ENCODE measurements at places on chromosomes 5 and 9. TPM values are rescaled to one million over a fixed set of nuclear protein-coding genes. Genes with fewer than 3 reads are reported as not detected.

GPX8 gene
- total RNA-seq = 30.6 TPM

GRCh38 chr5:141182248-141182647 lies at the start of gene PCDHB16:
Gene PCDHB16, plus strand, starts transcription at chr5:141182387. Its CDS starts 173 bp downstream, at chr5:141182560.
- DNase-seq = peak; percentile 78

SPINK5 gene
- 8.4 TPM for total RNA-seq

- no peak for DNase-seq
Measured at GRCh38 chr9:133621725-133622267, 12.6 kb upstream of the FAM163B start.

DNA sequence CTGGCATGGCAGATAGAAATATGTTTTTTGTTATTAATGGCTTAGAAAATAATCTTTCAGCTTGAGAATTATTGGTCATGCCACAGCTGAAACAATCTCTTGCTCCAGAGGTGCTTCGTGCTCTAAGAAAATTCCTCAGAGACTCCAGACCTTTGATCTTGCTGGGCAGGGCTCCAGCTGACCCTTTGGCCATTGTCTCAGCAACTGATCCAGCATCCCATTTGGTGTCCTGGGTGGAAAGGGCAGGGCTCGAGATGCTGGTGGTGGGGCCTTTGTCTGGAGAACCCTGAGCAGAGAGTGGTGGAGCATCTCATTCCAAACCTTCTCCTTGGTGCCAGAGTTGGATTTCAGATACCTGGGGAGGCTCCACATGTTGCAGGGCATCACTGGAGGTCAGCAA lies 43.2 kb upstream of the PIK3R1 start:
- DNase-seq = no peak

DNA sequence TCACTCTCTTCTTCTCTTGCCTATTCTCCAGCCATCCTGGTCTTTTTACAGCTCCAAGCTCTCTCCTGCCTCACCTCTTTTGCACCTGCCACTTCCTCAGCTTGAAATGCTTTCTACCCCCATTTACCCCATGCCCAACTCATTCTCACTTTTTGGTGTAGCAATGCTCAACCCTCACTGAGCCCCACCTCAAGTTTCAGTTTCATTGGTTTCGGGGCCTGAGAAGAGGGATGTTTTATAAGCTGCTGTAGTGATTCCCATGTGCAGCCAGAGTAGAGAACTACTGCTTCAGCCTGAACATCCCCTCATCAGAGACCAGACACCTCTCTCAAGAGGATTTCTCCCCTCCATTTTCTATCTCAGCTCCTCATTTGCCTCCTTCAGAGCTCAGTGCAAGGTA lies 45.2 kb upstream of the FYB1 start:
- DNase-seq = no peak

DNA sequence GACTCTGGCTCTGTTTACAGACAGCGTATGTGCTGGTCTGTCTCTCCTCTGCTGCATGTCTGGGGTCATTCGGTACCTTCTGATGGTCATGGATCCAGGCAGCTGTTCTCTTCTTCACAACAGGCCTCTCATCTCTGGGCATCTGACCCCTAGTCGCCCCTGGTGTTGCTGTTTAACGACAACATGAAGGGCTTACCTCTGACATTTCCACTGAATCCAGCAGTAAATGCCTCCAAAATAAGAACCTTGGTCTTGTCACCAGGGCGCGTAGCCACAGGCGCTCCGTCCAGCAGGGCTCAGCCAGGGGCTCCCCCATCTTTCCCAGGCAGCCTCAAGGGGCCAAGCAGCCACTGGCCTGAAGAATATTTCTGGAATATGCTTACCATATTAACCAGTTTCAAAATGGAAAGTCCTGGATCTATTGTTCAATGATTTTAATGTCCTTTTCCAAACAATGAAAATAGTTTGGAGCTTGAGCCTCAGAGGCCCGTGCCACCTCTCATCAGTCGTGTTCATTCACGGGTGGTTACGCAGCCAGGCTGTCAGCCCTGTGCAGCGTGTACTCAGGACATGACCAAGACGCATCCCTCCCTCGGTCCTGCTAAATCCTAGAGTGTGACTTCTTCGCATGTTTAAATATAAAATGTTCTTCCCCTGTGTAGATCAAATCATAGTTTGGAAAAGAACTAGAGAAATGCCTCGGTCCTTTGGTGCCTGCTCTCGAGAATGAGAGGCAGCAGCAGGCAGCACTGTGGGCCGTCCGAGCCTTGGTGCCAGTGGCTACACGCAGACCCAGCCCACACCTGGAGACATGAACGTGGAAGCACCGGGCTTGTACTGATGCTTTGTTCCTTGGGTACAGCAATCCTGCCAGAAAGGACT lies 30.1 kb upstream of the LRRC14B start:
- DNase-seq = peak; percentile 3

HMMR gene
- 78.5 TPM for total RNA-seq

PCDHGA7 gene
- 2.8 TPM for total RNA-seq

- no peak for DNase-seq
Measured at GRCh38 chr9:27280860-27281259, 16.1 kb downstream of the EQTN start.

- no peak for DNase-seq
Measured at GRCh38 chr9:127987103-127987614, 6.4 kb upstream of the EEIG1 start.

DNA sequence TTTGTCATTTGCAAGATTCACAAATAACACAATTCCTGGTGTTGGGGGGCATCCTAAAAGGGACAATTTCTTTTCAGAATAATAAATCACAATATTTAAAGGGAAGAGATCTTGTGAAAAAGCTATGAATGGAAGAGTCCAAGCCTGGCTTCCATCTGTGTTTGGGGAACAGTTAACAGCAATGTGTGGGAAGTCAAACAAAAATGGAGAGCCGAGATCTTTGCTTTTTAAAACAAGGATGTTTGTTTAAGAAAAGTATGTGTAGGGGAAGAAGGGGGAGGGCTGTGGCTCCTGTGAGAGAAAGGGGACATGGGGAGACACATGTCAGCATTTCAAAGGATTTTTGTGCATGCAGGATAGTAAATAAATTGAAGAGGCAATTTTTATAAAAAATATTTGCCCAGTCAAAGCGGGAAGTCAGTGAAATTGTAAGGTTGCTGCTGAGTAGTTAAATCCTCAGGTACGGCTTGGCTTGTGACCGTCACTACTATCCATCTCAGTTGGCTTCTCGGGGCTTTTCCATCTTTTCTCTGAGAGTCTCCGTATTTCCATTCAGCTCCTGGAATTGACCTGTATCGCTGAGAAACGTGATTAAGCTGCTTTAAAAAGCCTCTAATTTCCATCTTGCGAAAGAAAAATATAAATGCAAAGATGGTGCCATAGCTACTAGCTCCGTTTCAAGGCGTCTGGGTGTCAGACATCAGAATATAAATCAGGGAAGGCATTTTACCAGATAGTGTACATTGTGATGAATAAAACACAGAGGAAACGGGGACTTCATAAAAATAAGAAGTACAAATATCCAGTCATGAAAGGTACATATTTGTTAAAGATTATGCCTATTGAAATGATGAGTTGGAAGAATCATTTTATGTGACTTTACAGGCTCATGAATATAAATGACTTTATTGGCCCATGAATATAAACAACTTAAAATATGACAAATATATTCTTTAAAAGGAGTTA lies 52.9 kb upstream of the VCAN start:
- no peak for DNase-seq

DNA sequence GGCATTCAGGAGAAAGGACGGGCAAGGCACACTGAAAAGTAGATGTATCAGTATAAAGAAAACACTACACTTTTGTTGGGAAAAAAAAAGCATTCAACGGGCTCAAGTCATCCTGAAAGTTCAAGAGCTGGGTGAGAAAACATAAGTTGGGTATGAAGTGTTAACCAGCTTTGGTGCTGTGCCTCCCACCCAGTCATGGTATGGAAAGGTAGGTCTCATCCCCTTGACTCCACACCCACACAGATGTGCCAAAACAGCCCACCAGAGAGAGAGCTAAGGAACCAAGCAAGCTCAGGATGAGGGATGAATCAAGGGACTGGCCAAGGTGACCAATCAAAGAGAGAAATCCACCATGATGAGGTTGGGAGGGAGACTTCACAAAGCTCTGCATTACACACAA lies 54.7 kb downstream of the ESM1 start:
- no peak for DNase-seq

DNA sequence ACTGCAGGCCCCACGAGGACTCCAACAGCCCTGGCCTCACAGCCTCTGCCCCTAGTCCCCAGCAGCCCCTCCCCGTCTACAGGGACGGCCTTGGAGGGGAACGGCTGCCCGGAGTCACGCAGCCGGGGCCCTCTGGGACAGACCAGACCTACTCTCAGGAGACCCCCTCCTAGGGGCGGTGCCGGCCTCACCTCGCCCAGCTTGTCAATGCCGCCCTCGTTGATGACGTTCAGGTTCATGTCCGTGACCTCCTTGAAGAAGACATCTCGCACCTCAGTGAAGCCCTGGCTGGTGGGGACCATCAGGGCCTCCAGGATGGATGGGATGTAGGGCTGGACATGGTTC lies 58.6 kb downstream of the LRSAM1 start:
- no peak for DNase-seq

GRCh38 chr5:177178733-177179304 lies 45.2 kb downstream of the NSD1 start:
- no peak for DNase-seq

GRCh38 chr5:1975898-1976765 lies 93.4 kb upstream of the IRX4 start:
- DNase-seq = no peak

LECT2 gene
- total RNA-seq = not detected

SLC34A3 gene
- 0.13 TPM for total RNA-seq

UNC5A gene
- 10.2 TPM for total RNA-seq

ADGRD2 gene
- 1.6 TPM for total RNA-seq

DNA sequence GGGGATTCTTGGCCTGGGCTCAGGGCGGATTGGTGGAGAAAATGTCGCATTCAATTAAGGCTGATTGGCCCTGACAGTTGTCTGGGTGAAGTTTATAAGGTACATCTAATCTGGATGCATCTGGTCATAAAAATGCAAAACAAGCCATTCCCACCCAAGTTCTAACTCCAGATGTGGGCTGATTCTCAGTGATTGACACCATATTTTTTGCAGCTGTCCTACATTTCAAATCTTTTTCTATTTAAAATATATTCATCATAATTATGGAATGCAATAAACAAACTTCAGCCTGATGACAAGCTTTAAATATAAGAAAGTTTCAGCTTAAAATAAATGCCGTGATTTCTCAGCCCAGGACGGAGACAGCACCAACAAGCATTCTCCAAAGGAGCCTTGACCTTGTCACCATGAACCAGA lies 146.4 kb upstream of the SMIM23 start:
- no peak for DNase-seq

DNA sequence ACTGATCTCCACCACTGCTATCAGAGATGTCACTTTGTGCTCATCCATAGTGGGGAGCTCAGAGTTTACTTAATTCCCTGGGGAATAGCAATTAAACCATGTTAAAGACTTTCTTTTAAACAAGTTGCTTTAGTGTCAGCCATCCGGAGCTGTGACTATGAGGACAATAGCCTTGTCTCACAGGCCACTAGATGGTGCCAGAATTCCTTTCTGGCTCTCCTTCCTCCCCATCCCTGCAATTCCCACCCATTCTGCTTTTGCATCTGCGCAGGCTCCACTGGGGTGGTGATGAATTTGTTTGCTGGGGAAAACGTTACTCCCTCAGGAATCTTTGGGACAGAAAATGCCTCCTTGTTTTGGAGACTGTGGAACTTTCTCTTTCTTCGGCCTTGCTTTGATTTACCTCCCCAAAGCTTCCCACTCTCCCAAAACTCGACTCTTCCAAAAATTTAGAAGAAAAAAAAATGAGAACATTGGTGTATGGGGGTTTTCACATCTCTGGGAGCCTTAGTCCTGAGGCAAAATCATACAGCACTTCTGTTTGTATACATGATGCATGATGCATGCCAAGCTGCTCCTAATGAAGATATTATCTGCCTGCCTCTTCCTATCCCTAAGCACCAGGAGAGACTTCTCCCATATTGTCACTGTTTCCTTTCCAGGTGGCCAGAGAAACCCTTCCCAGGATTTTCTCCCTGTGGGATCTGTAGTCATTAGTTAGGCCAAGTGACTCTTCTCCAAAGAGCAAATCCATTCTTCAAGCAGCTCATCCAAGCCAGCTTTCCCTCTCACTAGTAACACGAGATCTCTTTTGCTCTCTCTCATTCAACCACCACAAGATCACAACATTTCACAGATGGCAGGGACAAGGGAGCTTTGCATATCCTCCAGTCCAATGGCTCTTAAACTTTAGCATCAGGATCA lies 466.1 kb downstream of the TLR4 start:
- peak; percentile 66 for DNase-seq

RANBP17 gene
- total RNA-seq = 27.4 TPM

DNA sequence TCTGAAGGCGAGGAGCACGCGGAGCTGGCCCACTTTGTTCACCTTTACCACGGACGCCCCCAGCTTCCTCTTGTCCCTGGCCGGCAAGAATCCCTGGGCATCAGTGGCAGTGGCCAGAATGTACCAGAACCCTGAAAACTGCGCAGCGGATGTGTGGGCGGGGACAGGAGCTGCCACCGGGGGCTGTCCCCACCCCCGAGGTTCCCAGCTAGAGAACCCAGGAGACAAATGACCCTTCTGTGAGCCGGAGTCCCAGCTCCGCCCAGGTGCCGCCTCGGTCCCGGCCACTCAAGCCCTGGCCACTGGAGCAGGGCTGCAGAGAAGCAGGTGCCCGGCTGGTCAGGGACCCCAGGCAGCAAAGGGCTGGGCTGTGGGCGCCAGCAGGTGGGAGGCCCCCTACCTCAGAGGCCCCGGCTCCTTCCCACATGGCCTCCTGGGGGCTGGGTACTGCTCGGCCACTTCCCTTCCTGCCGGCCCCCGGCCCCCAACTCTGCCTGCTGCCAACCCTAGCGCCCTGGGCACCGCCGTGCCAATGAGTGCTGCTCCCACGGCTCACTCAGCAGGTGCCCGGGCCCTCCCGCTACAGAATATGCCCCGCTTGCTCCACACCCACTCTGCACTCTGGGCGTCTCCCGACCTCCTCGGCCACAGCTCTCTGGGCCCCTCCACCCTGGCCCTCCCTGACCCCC lies 713 bp downstream of the LCN10 start:
- no peak for DNase-seq

DNA sequence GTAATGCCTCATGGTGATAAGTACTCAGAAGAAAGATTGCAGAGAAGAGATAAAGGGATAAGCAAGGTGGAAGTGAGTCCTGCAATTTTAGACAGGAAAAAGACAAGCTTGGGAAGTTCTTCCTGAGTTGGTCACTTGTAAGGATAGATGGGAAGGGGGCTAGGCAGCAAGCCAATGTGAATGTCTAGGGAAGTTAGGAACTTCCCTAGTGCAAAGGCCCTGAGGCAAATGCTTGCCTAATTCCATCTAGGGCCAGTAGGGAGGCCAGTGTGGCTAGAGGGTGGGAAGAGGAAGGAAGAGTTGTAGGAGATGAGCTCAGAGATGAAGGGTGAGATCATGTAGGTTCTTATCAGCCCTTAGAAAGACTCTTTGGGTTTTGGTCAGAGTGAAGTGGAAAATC lies 206.6 kb downstream of the MAT2B start:
- no peak for DNase-seq

All from WTC11 (cell line).